ENCODE measurements at places on chromosomes 16 and 17.

DNA sequence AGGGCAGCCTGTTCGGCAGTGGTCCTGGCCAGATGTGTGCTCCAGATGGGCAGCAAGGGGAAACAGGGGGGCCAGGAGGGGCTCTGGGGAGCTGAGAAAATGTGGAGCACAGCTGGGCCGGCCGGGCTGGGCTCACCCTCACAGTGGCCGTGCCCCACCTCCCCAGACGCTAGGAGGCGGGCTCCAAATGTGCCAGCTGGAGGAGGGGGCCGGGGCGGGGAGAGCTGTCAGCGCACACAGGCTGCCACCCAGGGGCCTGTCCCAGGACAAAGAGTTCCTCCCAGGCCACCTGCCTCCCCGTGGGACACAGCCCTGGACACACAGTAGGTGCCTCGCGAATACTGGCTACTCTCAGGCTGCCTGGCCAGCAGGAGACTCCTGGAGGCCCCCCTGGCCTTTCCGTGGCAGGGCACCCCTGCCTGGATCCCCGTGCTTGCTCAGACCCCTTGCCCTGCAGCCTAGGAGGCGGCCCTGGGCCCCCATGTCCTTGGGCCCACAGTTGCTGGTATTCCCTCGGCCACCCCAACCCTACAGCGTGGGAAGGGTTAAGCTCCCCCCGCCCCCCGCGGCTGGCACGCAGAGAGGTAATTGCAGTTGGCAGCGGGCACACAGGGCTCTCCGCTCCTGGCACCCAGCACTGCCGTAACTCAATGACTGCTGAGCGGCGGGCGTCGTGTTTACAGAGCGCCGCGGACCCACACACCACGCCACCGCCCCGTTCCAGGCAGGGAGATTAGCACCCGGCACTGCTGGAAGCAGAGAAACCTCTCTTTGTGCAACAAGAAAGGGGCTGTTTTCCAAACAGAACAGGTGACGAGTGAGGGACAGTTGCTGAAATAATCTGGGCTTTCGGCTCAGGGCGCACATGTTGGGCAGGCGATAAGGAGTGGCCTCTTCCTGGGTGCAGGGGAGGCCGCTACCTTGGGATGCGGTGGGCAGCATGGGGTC, 32.2 kb downstream of the BAHCC1 start:
- no peak for DNase-seq

- DNase-seq, result no peak
Observed at GRCh38 chr17:753418-753817, 1.4 kb upstream of the GEMIN4 start.

- no peak for DNase-seq
Observed at GRCh38 chr17:75087558-75088453, at the start of gene SLC16A5. Gene SLC16A5 (plus strand): TSS chr17:75087954. CDS start chr17:75093637, 5,683 bp downstream.

- no peak for DNase-seq
Observed at GRCh38 chr17:73987395-73987794, 216.1 kb upstream of the RPL38 start.

DNA sequence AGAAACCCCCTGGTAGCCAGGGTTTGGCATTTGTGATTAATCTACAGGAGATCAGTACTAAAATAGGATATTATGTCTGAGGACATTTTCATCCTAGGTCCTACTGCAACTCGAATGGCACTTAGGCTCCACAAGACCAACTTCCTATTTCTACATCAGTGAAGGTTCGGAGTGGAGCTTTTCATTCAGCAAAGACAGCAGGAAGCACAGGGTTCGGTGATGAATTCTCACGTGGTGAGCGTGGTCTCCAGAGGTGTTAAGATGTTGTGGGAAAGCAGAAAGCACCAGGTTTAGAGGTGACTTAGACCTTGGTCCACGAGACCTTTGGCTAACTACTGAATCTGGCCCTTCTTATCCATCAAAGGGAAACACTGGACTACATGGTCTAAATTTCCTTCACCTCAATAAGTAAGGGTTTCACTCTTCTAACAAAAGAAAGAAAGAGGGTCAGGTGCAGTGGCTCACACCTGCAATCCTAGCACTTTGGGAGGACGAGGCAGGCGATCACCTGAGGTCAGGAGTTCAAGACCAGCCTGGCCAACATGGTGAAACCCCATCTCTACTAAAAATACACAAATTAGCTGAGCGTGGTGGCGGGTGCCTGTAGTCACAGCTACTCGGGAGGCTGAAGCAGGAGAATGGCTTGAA, 13.9 kb upstream of the HELZ start:
- DNase-seq, result no peak

GRCh38 chr17:67025216-67025792, 19.1 kb upstream of the CACNG1 start:
- DNase-seq, result no peak

GRCh38 chr16:46961373-46962353, 11.8 kb downstream of the DNAJA2 start:
- no peak for DNase-seq

- DNase-seq, result no peak
Observed at GRCh38 chr16:10940501-10941079, 1.7 kb downstream of the DEXI start.

GRCh38 chr16:1794221-1794871, 841 bp upstream of the IGFALS start:
- DNase-seq, result no peak

DNA sequence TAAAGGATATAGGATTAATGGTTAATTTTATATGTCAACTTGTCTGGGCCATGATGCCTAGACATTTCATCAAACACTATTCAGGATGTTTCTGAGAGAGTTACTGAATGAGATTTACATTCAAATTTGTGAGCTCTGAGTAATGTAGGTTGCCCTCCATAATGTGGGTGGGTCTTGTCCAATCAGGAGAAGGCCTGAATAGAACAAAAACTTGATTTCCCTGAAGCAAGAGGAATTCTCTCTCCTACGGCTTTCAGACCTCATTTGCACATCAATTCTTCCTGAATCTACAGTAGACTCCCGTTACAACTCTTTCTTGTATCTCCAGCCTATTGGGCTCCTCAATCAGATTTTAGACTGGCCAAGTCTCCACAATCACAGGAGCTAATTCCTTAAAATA, 377.9 kb upstream of the PMFBP1 start:
- DNase-seq, result no peak

DNA sequence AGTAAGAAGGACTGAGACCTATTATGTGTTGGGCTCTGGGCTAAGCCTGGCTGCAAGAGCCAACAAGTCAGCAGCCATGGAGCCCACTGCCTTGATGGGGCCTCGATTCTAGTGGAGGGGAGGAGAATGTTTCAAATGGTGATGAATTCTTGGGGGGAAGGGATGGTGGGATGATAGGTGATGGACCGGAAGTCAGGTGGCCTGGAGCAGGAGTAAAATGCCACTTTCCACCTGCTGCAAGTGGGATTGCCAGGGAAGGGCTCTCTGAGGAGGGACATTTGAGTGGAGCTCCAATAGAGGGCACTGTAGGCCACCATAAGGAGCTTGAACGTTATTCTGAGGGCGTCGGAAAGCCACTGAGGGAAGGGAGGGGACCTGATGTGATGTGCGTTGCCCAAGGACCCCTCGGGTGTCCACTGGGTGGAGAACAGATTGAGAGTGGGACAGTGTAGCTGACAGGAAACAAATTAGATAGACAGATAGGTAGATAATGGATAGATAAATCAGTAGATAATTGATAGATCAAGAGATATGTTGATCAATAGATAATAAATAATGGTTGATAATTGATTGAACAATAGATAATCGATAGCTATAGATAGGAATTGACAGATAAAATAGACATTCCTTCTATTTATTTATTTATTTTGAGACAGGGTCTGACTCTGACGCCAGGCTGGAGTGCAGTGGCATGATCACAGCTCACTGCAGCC, 18.2 kb upstream of the NXPH3 start:
- no peak for DNase-seq

- no peak for DNase-seq
Observed at GRCh38 chr17:2947588-2947950, 115.8 kb downstream of the OR1D5 start.

- DNase-seq, result no peak
Observed at GRCh38 chr16:19809693-19810092, 75.0 kb downstream of the GPRC5B start.

- DNase-seq, result no peak
Observed at GRCh38 chr17:45940826-45941225, 46.5 kb downstream of the MAPT start.

GRCh38 chr16:22188595-22189442, 17.3 kb upstream of the EEF2K start:
- DNase-seq, result peak; percentile 26

DNA sequence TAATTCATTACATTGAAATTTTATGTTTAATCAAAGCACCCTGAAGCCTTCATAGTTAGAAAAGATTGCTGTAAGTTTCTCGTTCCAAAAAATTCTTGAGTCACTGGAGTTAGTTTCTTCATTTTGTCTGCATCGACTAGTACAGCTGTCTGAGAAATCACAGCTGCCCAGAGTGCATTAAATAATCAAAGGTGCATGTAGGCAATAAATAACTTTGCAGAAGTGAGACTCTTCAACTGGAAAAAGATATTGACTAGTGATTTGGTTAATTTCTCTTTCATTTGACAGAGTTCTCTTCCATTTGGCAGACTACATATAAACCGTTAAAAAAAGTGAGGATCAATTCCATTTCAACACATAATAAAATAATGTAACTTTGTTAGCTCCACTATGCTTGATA, 234.0 kb downstream of the CNTNAP4 start:
- no peak for DNase-seq

GRCh38 chr17:65022751-65023700, 33.5 kb downstream of the GNA13 start:
- no peak for DNase-seq

DNA sequence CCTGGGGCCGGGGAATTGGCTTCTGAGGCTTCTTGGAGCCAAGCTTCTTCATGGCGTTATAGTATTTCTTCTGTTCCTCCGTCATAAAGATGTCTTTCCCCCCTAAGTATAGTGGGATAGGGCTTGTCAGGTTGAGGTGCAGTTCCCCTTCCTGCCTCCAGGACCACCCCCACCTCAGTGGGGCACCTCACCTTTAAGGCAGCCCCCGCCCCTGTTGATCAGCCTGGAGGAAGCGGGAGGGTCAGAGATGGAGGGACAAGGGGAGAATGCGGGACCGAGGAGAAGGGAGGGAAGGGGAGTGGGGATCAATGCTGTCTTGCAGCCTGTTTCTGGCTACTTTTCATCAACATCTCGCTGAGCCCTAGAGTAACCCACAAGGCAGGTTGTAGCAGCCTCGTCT, 11.6 kb upstream of the CD79B start:
- no peak for DNase-seq

- no peak for DNase-seq
Observed at GRCh38 chr16:24062270-24062817, 193.8 kb upstream of the CACNG3 start.

GRCh38 chr17:8375738-8376259, 705 bp downstream of the KRABD2 start:
- no peak for DNase-seq
